Cortex of kidney (tissue), 1 donor: ENCODE measurements at places on chromosomes 16 and 17.

DNA sequence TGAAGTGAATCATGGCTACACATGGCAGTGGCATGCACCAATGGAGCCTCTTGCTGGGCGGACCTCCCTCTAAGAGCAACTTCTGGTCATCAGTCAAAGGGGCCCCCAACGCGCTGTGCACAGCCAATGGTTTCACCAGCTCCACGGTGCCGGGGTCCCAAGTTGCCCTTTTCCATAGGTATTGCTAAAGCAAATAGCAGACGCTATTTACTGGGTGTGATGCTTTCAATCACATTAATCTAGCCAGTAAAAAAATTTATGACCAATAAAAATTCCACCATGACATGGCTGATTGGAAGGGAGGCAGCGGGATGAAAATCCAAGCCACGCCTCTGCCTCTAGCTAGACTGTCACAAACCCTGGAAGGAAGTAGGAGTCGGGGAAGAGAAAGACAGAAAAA, 680.3 kb upstream of the SOX9 start:
- DNase-seq = no peak

DNA sequence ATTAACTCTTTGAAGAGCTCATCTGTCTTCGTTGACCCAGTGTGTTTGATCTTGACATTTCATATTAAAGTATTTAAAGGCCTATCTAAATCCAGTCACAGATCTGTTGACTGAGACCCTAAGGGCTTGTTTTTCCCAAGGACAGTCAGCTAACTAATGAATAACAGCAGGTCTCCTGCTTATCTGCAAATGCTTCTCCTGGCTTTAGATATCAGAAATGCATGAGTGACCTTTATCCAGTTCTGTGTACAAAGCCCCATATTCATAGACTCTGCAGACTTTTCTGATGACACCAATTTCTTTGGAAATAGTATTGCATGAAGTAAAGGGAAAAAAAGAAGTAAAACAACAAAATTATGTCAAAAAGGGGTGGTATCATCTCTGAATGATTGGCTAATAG, 70.3 kb downstream of the YPEL2 start:
- no peak for DNase-seq

DNA sequence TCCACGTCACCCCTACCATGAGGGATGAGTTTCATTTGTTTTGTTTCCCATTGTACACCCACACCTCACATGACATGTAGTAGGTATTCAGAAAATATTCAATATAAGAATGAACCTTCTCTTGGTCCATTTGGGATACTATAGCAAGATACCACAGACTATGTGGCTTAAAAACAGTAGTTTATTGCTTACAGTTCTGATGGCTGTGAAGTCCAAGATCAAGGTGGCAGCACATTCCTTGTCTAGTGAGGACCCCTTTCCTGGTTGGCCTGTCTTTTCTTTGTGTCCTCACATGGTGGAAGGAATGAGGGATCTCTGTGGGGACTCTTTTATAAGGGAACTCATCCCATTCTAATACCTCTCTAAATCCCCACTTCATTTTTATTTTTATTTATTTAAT, 36.2 kb upstream of the CRYM start:
- no peak for DNase-seq

- no peak for DNase-seq
Measured at GRCh38 chr16:48374255-48374654, 11.0 kb downstream of the SIAH1 start.

GRCh38 chr17:68356520-68356919, 65.2 kb downstream of the ARSG start:
- DNase-seq = no peak

DNA sequence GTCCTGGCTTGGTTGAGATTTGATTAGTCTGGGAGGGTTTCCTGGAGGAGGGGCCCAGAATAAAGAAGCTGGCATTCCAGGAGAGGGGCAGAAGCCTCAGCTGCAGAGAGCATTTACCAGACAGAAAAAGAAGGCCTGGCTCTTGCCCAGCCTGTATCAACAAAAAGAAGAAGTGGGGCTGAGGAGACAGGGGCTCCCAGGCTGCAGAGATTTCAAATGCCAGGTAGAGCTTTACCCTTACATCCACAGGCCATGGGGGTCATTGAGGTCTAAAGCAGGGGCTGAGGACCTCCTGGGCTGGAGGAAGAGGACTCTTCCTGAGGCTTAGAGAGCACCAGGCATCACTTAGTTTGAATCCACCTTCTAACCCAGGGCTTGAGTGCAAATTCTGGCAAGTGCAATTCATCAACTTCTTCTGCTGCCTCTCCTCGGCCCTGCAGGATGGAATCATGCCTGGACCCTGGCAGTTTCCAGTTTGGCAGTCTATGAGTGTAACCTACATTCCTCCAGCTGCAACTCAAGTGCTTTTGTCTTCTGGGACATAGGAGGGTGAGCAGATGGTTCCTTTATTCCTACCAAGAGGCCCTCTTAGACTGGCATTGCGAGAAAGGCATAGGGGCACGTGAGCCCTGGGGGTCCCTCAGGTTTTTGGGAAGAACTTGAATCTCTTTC, 15.3 kb downstream of the CA7 start:
- no peak for DNase-seq

DNA sequence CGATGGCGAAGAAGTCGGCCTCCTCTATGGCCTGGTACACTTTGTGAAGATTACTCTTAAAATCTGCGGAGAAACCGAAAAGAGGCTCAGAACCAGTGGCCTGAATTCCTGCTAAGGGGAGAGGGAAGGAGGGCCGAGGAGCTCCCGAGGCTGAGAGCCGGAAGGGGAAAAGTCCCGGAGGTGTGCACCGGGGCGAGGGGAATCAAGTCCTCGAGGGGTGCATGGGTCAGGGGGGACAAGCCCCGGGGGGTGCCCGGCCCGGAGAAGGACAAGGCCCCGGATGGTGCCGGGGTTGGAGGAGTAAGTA, 495 bp downstream of the PARN start:
- no peak for DNase-seq

- no peak for DNase-seq
Measured at GRCh38 chr17:64653325-64653984, 8.7 kb downstream of the SMURF2 start.

GRCh38 chr16:10693889-10694288, 841 bp downstream of the TEKT5 start:
- DNase-seq = no peak

DNA sequence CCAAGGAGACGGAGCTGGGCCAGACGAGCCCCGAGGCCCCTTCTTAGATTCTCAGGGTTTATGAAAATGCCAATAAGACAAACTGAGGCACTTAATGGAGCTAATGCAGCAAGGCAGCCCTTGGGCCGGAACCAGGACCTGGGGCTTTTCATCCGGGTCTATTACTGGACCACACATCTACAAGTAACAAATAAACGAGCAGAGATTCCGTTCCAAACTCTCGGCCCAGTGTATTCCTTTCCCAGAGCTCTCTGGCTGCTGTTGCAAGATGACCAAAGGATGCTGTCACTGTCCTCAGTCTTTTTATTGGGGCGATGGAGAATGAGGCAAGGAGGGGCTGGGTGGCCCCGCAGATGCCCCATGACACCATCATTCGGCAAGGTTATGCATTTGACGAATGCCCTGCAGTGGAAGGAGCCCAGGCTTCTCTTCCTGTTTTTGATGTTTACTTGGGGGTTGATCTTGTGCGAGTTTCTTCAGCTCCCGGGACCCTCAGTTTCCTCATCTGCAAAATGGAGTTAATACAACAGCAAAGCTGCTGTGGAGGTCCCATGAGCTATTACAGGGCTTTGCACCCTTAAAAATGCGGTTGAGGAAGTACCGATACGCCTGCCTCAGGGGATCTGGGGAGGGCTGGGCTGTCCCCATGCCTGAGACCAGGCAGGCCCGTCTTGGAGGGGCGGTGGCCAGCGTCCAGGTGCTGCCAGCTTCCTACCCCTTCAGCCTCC, 1.1 kb upstream of the NTN1 start:
- DNase-seq = no peak

GRCh38 chr16:81551821-81552304, 107.3 kb downstream of the CMIP start:
- DNase-seq = no peak

GRCh38 chr17:30956764-30957374, 14.0 kb upstream of the RNF135 start:
- DNase-seq = no peak

- no peak for DNase-seq
Measured at GRCh38 chr17:17781591-17782496, 54.9 kb downstream of the SREBF1 start.

- DNase-seq = no peak
Measured at GRCh38 chr16:47888142-47888541, 267.7 kb downstream of the ABCC12 start.

DNA sequence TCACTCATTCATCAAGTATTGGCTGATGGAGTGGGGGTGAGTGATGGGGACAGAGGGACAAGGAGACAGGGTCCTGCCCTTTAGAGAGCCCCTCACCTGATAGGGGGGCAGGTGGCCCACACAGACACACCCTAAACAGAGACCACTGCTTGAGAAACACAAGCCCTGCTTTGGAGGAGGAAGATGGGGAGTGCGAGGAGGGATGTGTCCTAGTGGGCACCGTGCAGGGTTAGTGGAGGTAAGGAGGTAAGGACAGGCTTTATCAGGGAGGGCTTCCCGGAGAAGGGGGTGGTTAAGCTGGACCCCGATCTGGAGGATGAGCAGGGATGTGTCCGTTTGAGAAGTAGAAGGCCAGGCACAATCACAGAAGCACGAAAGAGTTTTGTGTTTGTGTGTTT, 8.2 kb upstream of the SMTNL2 start:
- no peak for DNase-seq

DNA sequence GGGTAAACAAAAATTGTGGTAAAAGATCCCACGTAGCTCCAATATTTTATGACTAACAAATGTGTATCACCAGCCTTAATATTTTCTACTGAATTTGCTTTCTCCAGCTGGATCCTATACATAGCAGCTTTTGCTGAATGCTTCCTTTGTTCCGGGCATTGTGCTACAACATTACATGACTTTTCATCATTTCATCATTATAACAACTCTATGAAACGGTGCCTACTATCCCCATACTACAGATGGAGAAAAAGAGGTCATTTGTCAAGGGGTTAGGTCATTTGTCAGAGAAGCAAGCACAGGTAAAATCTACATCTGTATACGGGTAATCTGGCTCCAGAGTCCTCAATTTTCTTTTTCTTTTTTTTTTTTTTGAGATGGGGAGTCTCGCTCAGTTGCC, 74.3 kb downstream of the KANSL1 start:
- DNase-seq = no peak

GRCh38 chr16:13391337-13391736, 489.9 kb downstream of the SHISA9 start:
- DNase-seq = no peak

GRCh38 chr17:61306003-61306402, 93.6 kb upstream of the TBX2 start:
- no peak for DNase-seq

DNA sequence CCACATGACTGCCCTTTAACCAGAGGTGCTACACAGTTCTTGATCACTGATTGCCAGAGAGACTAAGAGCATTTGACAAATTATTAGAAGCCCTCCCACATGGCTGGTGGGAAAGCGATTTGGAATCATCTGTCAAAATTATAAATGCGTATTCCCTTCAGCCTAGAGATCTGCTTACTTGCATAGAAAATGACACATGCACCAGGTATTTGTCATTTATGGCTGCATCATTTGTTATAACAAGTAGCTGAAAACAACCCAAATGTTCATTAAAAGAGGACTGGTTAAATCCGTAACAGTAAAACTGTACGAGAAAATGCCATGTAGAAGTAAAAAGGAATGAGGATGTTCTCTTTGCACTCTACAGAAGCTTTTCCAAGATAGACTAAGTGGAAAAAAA, 21.4 kb downstream of the BCO1 start:
- no peak for DNase-seq

DNA sequence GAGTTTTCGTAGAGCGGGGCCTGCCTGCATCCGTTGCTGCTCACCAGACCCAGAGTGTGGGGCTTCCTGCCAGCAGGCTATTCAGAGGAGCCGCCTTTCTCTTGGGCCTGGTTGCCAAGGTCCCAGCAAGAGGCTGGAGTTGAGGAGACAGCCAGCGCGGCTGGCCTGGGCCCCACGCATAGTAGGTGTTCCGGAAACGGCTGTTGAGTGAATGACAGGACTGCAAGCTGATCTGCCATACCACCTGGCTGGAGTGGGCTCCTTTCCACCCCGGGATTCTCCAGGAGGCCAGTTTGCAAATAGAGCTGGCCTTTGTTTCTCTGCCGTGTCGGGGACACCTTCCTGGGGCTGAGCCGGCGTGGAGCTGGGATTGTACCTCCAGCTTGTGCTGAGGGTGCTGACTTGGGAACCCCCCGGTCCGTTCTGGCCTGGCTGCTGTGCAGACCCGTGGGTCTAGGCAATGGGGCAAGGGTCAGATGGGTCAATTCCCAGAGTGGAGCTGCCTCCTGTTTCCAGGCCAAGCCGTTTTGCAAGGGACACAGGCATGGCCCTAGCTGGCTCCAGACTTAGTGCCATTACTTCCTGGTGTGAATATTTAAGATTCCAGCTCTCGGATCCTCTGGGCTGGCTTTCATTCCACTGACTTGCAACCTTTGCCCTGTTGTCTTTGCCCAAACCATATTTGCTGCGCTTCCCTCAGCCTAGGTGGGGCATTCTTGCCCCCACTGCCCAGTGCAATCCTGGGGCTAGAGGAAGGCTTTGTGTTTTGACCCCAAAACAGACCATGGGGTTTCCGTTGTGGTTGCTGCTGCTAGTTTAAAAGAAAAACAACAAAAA, 68.8 kb downstream of the CMIP start:
- DNase-seq = no peak

- no peak for DNase-seq
Measured at GRCh38 chr17:65431116-65431515, 130.3 kb downstream of the AXIN2 start.

- no peak for DNase-seq
Measured at GRCh38 chr17:17819561-17819995, 17.2 kb downstream of the SREBF1 start.

GRCh38 chr16:24993722-24994686, 21.2 kb downstream of the ARHGAP17 start:
- no peak for DNase-seq

DNA sequence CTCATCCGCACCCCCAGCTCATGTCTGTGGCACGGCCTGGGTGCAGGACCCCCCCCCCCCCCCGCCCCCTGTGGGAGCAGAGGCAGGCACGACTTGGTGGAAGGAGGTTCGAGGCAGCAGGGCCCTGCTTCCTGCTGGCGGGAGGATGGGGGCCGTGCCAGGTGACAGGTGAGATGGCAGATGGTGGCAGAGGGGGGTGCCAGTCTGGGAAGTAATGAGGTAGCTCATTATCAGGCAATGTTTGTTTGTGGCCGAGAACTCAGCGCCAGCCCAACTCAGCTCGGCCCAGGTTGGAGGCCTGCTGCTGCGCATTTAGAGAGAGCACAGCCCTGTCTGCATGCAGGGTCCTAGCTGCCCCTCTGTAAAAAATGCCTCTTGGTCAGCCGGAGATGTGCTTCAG, 40.1 kb upstream of the JPH3 start:
- DNase-seq = no peak

- no peak for DNase-seq
Measured at GRCh38 chr16:79062821-79063220, 537.7 kb downstream of the MAF start.

GRCh38 chr16:28901862-28902261, 23.2 kb downstream of the RABEP2 start:
- DNase-seq = no peak

DNA sequence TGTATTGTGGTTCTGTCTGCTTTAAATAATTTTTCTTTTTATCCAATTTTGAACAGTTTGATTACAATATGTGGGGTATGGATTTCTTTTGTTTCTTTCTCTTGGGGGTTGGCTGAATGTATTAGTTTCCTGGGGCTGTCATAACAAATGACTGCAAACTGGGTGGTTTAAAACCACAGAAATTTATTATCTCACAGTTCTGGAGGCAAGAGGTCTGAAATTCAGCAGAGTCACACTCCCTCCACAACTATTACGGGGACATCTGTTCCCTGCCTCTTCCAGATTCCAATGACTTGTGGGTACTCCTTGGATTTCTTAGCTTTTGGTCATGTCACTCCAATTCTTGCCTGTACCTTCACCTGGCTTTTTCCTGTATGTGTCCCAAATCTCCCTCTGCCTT, 23.7 kb downstream of the COX11 start:
- DNase-seq = no peak
